ENCODE measurements at places on chromosomes 5 and 9.
A peak's percentile ranks its signal among the peaks of the same experiment; 100 is the strongest.

DNA sequence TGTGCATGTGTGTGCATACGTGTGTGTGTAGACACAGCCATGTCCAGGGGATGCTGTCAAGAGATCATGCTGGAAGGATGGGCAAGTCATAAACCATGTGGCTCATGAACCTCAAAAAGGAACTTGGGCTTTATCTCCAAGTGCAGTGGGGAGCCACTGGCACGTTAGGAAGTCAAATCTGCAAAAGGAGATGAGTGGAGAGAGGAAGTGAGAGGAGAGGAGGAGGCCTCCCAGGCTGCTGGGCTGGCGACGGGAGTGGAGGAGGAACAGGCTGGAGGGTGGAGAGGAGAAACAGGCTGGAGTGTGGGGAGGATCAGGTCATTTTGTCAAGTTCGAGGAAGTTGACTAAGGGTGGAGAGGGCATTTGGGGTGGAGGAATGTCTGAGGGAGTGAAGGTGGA is 29.2 kb upstream of the TIFAB start:
- DNase-seq = no peak

DNA sequence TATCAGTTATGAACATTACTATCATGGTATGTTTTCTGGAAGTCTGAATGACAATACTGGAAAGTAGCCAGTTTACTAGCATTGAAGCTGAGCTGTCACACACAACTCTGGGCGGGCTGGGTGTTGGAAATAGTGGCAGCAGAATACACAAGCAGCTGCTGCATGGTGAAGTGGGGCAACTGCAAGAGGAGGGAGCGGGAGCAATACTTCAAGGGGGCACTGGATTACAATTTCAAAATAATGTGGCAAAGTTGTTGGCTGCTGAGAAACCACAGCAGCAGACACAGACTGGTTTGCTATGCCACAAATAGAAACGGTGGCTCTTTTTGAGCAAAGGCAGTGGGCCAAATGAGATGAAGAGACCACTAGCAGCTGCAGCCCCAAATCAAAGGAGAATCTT is 350.2 kb downstream of the KIAA0825 start:
- no peak for DNase-seq

DNA sequence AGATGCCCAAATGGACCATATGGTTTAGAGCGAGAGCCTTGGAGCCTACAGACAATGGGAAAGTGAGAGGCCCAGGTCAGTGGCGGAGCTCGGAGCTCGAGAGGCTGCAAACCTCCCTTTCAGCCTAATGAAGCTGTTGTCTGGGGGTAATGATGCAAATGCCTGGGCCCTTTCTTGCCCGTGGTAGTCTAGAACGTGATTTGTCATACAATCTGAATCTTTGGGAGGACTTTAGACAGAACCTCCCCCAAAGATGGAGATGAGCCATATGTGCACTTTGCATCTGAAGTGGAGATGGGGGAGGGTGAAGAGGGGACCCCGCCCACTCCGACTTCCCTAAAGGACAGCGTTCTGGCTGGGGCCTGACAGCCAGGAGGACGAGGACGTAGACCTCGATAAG is 10.3 kb upstream of the NEUROG1 start:
- DNase-seq = no peak

DNA sequence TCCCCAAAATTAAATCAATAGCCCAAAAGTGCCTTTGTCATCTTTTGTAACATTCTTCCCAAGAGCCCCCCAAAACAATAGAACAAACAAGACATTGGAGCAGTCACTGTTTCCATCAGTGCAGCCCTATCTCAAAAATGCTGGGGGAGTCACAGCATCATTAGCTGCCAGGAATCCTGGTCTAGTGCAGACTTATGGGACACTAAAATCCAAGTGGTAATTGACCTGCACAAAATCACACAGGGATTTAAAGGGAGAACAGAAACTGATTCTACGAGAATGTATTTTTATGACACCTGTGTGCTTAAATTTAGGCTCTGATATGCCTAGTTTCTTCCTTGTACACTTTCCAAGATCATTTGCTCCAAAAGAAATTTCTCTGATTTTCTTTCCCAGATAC is 172.9 kb downstream of the GLIS3 start:
- DNase-seq = no peak

DNA sequence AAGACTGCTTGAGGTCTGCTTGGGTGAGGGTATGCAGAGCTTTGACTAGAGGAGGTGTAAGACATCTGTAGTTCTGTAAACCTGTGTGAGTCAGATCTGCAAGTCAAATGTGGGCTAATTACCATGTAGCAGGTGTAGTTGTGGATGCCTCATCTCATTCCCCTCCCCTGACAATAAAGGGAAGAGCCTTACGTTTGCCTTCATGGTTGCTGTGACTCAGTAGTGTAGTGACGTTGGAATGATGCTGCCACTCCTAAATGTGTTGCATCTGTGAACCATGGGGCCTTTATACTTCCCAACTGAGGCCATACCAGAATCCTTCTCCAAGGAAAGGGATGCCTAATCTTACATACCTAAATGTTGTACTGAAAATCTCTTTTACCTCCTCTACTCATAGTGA is 26.0 kb downstream of the PRDM6 start:
- DNase-seq = no peak

DNA sequence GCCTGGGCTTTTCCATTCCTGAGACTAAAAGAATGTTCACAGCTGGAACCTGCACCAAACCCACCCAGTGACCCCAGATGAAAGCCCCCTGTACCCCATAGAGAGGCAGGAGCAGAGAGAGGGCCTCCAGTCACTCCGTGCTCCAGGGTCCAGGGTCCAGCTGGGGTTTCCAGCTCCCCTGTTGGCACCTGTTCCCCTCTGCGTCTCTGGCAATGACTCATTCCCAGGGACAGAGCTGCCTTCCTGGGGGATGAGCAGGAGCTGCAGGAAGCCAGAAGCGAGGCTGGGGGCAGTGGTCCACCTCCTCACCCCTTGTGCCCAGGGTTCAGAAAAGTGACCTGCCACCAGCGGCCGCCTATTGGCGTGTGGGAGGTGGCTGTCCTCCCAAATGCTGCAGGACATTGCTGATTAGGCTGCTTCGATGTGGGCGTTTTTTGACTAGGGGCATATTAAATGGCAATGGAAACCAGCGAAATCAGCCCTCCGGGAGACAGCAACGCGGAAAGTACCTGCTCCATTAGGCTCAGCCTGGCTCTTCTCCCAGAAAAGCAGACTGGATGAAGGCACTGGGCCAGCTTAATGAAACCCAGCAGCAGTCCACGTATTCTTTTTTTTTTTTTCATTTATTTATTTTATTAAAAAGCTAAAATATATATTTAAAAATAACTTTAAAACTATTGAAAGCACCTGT is 97.4 kb downstream of the DAP start:
- no peak for DNase-seq

GRCh38 chr9:76463211-76463610 is 4.2 kb downstream of the GCNT1 start:
- DNase-seq = no peak

- DNase-seq = peak; percentile 61
Observed at GRCh38 chr9:93091453-93092081, 4.5 kb upstream of the CARD19 start.

- DNase-seq = no peak
Observed at GRCh38 chr5:174750711-174751110, 26.3 kb downstream of the MSX2 start.

DNA sequence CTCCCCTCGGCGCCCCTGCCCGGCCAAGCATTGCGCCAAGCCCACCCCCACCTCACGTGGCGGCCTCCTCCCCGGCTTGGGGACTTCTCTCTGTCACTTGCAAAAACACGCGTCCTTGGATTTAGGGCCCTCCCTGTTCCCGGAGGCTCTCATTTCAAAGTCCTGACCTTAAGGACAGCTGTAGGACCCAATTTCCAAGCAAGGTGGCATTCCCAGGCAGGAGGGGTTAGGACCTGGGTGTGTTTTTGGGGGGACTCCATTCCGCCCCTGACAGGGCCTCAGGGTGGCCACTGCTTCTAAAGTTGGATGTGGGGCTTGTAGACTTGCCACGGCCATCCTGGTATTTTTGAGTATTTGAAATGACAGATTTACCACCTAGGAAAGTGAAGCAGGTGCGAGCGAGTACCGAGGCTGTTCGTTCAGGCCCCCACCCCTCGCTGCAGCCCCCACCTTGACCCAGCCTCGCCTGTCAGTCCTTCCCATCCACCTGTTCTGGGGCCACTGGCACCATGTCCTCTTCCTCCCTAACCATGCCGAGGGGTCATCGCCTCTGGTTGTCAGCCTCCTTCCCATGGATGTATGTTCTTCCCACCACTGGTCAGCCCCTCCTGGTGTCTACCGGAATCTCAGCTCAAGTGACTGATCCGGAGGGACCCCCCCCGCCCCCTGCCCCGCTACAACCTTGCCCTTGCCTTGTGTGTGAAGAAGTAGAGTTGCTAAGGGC is 52.4 kb downstream of the MRPL36 start:
- no peak for DNase-seq

GRCh38 chr5:14753947-14754346 is 89.4 kb downstream of the OTULIN start:
- DNase-seq = no peak

GRCh38 chr9:130341839-130342713 is 76.5 kb downstream of the HMCN2 start:
- no peak for DNase-seq

DNA sequence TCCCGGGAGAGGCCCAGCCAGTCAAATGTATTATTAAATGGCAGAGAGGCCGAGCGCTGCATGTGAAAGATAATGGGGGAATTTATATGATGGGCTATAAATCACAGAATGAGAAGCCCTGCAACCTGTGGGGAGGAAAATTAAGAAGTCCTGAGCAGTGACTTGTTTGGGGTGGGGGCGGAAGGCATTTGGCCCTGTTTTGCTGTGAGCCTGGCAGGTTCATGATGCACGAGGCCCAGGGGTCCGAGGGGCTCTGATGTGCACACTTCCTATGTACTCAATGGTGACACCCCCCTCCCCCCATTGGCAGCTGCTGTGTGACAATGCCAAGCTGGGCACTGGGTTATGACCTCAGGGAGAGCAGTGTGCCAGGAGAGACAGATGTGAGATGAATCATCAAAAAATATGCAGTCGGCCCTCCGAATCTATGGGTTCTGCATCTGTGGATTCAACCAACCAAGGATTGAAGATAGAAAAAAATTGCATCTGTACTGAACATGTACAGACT is 13.7 kb upstream of the DAB2IP start:
- no peak for DNase-seq

DNA sequence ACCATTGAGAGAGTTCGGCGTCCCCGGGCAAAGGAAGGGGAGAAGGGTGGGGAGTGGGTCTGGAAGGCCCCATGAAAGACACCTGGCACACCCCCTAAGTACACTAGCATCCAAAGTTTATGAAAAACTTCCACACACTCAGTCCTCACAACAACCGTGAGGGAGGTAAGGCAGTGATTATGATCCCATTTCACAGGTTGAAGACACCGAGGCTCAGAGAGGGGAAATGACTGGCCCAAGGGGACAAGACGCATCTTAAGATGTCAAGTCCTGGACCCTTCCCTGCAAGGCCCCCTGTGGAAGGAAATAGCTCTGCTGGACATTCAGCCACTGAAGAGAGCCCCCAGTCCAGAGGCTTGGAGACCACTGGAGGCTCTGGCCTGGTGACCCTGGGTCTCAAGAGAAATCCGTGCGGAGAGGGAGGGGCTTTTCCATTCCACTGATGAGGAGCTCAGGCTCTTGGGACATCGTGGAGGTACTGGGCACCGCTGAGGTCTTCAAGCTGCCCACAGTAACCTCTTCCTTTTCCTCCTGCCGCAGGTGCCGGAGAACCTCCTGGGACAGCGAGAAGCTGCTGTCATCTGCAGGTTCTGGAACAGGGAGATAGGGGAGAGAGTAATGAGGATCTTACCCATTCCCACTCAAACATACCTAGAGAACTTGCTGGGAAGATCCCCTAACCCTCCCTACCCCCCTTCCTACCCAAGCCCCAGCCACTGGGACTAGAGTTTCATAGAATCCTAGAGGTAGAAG is 5.2 kb downstream of the SMIM33 start:
- no peak for DNase-seq

GRCh38 chr5:96197347-96197746 is 235.7 kb upstream of the ELL2 start:
- DNase-seq = no peak

- no peak for DNase-seq
Observed at GRCh38 chr9:95181226-95181818, 136.2 kb downstream of the FANCC start.

- no peak for DNase-seq
Observed at GRCh38 chr5:132389585-132390286, 20.2 kb downstream of the SLC22A5 start.

DNA sequence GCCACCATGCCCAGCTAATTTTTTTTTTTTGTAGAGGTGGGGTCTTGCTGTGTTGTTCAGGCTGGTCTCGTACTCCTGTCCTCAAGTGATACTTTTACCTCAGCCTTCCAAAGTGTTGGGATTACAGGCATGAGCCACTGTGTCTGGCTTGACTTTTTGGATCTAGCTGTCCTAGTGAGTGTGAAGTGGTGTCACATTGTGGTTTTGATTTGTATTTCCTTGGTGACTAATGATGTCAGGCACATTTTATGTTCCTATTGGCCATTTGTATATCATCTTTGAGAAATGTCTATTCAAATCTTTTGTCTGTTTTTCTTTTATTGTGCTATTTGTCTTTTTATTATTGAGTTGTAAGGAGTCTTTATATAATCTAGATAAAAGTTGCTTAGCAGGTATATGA is 53.5 kb upstream of the MCCC2 start:
- DNase-seq = no peak

- no peak for DNase-seq
Observed at GRCh38 chr9:79970146-79970425, 398.3 kb downstream of the TLE4 start.

DNA sequence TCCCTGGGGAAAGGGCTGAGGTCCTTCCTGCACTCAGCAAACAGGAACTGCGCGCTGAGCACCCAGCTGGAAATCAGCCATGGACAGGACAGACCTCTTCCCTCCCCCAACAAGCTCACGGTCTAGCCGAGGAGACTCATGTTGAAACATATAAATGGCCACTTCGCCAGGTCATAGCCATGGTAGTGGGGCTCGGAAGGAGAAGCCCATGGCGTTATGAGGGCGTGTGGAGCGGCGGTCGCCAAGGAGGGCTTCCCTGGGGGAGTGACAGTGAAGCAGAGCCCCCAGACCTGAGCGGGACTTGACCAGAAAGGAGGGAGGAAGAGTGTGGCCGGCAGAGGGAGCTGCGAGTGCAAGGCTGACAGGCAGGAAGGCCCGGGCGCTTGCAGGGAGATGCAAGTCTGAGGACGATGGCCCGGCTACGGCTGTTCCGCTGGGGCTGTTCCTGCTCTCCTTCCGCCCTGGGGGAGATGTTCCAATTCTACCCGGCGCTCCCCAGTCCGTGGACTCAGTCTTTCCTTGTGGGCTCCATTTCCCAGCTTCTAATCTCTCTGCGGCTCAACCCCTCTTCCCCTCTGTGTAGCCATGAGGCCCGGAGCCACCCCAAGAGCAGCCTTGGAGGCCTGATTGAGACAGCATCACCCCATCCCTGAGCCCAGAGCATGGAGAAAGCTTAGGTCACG is 43.9 kb upstream of the PRRC2B start:
- DNase-seq = peak; percentile 80

Data from activated T-cell treated with anti-CD3 and anti-CD28 coated beads for 48 hours (primary cell).